ENCODE measurements at places on chromosomes 11 and 22.
A peak's percentile ranks its signal among the peaks of the same experiment; 100 is the strongest.

DNA sequence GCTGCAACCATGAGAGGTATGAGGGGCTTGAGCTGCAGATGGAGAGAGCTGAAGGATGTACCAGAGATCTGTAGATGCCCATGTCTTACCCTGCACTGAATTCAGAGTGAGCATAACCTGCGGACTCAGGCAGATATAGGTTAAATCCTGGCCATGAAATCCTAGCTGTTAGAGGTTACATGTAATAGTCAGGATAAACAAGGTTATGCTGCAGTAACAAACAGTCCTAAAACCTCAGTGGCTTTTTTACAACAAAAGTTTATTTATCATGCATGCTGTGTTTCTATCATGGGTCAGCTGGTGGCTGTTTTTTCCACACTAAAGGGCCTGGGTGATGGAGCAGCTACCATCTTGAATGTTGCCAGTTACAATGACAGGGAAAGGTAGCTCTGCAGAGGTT is 69.8 kb downstream of the LHFPL7 start:
- DNase-seq: no peak
- no peaks in the 10 kb centered on the region for H3K27me3 ChIP-seq
- H3K4me1 ChIP-seq: no peaks in the 10 kb centered on the region
- no peaks in the 10 kb centered on the region for H3K36me3 ChIP-seq
- H3K27ac ChIP-seq: no peak overlapping the region

GRCh38 chr11:27183672-27184457 is 143.2 kb downstream of the BBOX1 start:
- peaks cover 34% of the 10 kb centered on the region for H3K4me1 ChIP-seq
- DNase-seq: peak; percentile 56
- H3K4me3 ChIP-seq: no peak overlapping the region

- H3K27me3 ChIP-seq: no peaks in the 10 kb centered on the region
- H3K27ac ChIP-seq: no peak overlapping the region
- H3K4me1 ChIP-seq: no peaks in the 10 kb centered on the region
- DNase-seq: no peak
- no peak overlapping the region for H3K4me3 ChIP-seq
- H3K36me3 ChIP-seq: no peaks in the 10 kb centered on the region
Measured at GRCh38 chr22:29528144-29528543, 25.4 kb downstream of the THOC5 start.

GRCh38 chr22:45124176-45124847 is 39.4 kb upstream of the NUP50 start:
- H3K4me1 ChIP-seq: no peaks in the 10 kb centered on the region
- H3K27me3 ChIP-seq: no peaks in the 10 kb centered on the region
- no peak overlapping the region for H3K4me3 ChIP-seq
- no peak for DNase-seq
- no peak overlapping the region for H3K27ac ChIP-seq
- H3K36me3 ChIP-seq: no peaks in the 10 kb centered on the region
